NCI-H1930 (cell line): ENCODE measurements at places on chromosomes 6 and 20.

DNA sequence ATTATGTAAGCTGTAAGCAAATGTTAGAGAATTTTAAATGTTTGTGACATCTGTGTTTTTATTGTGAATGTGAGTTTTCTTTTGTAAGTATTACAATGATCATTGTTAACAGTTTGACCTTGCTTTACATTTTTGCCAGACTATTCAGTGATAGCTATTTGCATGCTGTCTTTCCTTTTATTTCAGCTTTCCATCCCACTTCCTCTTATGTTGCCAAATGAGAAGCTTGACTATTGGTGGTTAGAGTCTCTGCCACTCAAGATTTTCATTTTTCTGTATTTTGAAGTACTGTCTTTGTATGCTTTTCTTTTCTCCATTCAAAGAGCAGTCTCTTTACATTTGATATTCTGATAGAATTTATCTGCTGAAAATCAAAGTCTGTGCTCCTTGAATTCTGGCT lies 104.1 kb downstream of the PRIM2 start:
- no peak for DNase-seq

DNA sequence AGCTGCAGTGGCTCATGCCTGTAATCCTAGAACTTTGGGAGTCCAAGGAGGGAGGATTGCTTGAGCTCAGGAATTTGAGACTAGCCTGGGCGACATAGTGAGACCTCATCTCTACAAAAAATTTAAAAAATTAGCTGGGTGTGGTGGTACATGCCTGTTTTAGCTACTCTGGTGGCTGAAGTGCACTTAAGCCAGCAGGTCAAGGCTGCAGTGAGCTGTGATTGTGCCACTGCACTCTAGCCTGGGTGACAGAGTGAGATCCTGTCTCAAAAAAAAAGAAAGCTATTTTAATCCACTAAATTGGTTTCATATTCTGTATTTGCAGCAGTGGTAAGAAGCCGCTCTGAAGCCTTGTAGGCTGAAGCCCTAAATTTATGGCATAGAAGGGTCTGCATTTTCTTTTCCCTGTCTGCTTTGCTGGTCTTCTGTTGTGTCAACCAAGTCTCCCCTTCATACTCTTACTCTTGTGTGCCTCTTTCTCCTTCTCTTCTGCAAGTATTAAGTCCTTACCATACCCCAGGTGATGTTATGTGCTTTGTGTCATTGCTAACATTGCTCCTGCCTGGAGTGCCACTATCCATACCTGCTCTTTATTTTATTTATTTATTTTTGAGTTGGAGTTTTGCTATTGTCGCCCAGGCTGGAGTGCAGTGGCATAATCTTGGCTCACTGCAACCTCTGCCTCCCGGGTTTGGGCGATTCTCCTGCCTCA lies 70.9 kb downstream of the MYO6 start:
- no peak for DNase-seq

GRCh38 chr6:25017486-25017885 lies 81.7 kb upstream of the RIPOR2 start:
- DNase-seq: no peak

DNA sequence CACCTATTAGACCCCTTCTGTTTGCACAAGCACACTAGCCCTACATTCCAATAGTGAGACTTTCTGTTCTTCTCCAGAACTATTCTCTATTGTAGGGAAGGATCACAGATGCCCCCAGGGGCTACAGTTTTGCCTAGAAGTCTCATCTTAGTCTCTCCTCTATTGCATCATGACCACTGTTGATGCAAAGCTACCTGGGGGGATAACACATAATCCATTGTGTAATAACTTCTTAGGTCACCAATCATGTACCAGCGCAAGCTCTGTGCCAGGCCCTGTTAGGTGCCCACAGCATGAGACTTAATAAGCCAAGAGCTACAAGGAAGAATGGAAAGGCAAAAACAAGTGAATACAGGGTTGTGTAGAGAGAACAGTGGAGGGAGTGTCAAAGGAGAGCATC lies 98.1 kb upstream of the TNFAIP3 start:
- no peak for DNase-seq

DNA sequence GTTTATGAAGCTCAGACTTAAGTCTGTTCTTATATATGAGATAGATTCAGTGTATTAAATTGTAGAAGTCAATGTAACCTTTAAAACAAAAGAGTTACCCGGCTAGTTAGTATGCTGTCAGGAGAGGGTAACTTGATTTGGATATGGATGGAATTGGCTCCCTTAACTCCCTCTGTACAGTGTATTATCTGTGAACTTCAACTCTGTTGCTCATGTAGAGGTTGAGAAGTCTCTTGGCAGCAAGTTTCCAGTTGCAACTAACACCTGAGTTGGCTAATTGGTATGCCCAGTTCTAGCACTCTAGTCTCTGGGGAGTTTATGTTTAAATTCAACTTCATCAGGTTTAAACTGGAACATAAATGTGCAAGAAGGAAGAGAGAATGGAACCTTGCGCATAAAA lies 111.0 kb downstream of the NCOA3 start:
- no peak for DNase-seq

DNA sequence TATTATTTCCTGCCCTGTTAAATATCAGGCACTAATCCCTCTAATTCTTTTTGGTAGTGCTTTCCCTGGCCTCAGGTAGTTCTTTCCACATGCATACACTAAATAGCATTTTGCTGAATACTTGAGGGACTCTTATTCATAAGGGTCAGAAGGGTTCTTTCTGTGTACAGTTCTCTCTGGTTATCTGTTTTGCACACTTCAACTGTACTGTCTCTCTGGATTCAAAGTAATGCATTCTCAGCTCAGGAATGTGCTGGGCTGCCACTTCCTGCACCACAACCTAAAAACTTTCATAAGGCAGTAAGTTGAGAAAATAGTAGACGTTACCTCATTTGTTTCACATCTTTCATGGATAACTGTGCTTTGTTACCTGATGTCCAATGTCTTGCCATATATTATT lies 32.1 kb downstream of the C6orf141 start:
- DNase-seq: no peak

- DNase-seq: no peak
Observed at GRCh38 chr6:109769213-109769612, 78.1 kb downstream of the FIG4 start.

- no peak for DNase-seq
Observed at GRCh38 chr20:54601831-54602515, 126.6 kb downstream of the DOK5 start.
